Heart right ventricle (tissue), 16 donors: ENCODE measurements at places on chromosomes 4 and X. TPM values are rescaled to one million over a fixed set of nuclear protein-coding genes. Genes with fewer than 3 reads are reported as not detected.

GRCh38 chr4:85966373-85966772 is 393.5 kb downstream of the MAPK10 start:
- H3K27me3 ChIP-seq, result no peaks in the 10 kb centered on the region
- H3K4me3 ChIP-seq, result no peak overlapping the region
- H3K4me1 ChIP-seq, result peaks cover 5% of the 10 kb centered on the region
- no peaks in the 10 kb centered on the region for H3K36me3 ChIP-seq

DNA sequence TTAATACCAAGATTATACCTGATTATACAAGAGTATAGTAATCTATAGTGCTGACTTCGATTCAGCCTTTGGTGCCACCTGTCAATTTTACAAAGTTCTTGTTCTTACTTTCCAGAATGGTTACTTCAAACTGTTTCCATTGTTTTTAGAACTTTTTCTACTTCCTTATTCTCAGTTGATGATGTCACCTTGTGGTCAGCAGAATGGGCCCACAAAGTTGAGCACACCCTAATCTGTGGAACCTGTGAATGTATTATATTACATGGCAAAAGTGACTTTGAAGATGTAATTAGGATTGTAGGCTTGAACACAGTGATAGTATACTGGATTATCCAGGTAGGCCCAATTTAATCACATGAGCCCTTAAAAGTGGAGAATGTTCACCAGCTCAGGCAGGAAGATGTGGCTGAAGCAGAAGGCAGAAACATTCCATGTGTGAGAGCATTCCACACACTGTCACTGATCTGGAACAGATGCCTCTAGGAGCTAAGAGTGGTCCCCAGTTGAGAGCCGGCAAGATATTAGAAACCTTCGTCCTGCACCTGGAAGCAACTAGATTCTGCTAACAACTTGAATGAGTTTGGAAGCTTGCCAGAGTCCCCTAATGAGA is 6.3 kb upstream of the SGMS2 start:
- H3K4me3 ChIP-seq, result no peak overlapping the region
- H3K27me3 ChIP-seq, result no peaks in the 10 kb centered on the region

Gene GATA1
- not detected for total RNA-seq

DNA sequence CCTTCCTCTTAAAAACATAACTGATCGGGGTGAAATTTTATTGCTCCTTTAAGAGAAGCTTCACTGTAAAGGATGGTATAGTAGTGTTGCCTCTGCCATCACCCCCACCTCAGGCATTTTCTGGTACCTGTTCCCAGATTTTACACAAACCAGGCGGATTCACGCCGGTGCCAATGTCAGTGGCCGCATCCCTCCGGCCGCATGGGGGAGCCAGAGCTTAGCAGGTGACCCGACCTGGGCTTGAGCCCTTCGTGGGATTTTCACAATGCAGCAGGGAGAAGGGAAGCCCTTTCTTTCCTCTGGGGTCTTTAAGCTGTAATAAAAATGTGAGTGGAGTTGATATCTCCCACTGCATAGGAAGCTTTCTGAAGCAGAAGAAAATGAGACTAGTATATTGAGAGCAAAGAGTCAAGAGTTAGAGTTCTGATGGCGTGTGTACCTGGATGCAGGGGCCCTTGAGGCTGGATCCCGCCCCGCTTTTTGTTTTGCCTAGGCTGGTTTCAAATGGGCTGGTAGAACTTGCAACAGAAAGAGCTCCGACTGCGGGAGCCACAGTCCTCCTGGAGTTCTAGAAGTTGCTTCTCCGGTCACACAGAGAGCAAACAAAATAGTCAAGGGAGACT is 59.4 kb downstream of the POLR2B start:
- peak; percentile 60 for DNase-seq
- H3K27ac ChIP-seq, result no peak overlapping the region
- no peaks in the 10 kb centered on the region for H3K27me3 ChIP-seq
- H3K36me3 ChIP-seq, result peaks cover 82% of the 10 kb centered on the region
- H3K4me1 ChIP-seq, result peaks cover 23% of the 10 kb centered on the region
- no peak overlapping the region for H3K4me3 ChIP-seq

GRCh38 chr4:76374798-76375197 is 46.1 kb downstream of the CCDC158 start:
- H3K4me3 ChIP-seq, result no peak overlapping the region
- no peak for DNase-seq
- H3K27me3 ChIP-seq, result no peaks in the 10 kb centered on the region
- no peaks in the 10 kb centered on the region for H3K4me1 ChIP-seq

Gene BEX1
- total RNA-seq, result 19.2 TPM

DNA sequence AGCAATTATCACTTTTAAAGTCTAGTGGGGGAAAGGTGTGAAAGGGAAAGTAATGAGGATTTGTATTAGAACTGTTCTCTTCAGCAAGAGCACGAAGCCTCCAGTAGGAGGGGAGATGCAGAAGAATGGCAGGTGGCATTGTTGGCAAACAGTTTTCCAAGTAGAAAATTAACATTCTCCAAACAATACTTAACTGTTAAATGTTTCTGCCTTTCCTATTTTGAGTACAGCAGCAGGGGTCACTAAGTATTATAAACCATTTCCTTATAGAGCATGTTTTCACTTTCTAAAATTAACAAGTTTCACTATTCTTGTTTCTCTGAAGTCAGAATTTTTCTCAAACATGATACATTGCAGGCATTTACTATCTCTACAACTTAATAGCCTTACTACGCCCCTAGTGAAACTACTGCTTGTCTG is 58.7 kb downstream of the LEF1 start:
- H3K36me3 ChIP-seq, result no peaks in the 10 kb centered on the region
- H3K4me1 ChIP-seq, result no peaks in the 10 kb centered on the region
- H3K4me3 ChIP-seq, result no peak overlapping the region

GRCh38 chr4:145213245-145213644 is 32.9 kb upstream of the OTUD4 start:
- no peak for DNase-seq
- no peak overlapping the region for H3K4me3 ChIP-seq
- no peaks in the 10 kb centered on the region for H3K27me3 ChIP-seq
- no peak overlapping the region for H3K27ac ChIP-seq

DNA sequence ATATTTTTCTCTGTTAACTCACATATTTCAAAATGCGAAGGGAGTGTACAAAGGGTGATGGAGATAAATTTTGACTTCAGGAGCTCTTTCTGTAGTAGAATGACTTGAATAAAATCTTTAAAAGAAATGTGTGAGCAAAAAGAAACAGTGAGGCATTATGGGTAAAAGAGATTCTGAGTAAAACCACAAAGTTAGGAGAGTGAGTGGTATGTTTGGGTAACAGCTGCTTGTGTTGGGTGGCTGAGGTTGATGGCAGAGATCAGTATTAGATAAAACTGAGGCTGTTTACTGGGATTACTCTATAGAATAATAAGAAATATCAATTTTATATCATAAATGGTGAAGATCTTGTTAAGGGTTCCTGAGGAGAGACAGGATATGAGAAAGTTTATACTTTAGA is 434.2 kb upstream of the AMOT start:
- no peak overlapping the region for H3K4me3 ChIP-seq
- DNase-seq, result no peak
- H3K36me3 ChIP-seq, result no peaks in the 10 kb centered on the region
- H3K27me3 ChIP-seq, result no peaks in the 10 kb centered on the region

DNA sequence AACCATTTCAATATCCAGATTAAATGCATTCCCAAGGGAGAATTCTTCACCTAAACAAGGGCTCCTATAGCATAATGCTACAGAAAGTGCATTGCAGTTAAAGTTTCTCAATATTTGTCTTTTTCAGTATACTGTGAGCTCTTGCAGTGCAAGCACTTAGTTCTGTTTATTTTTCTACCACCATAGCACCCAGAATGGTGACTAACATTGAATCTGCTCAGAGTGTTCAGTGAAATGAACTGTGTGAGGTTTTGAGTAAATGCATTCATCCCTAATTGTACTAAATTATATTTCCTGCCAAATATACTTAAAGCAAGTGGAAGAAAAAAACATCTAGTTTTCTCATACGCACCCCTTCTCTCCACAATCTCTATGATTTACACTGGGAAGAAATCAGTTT is 383.9 kb downstream of the PCDH7 start:
- H3K4me3 ChIP-seq, result no peak overlapping the region
- no peak overlapping the region for H3K27ac ChIP-seq
- DNase-seq, result no peak

Gene NDST4
- 0.07 TPM for total RNA-seq

DNA sequence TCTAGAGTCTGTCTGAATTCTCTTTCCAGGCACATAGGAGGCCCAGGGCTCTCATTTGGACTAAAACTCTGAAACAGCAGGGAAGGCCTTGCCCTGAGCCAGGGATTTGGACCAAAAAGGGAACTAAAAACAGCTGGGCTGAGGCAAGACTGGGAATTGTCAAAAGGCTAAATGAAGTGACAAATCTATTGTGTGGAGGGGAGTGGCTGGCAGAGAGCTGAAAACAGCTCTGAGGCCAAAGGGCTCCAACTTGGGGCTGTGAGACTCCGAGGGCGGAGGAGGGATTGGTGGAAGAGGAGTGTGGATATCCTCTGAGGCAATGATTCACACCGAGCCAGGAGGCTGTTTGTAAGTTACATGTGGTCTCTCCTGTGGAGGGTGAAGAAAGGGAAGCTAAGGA is 63.2 kb downstream of the PHEX start:
- no peaks in the 10 kb centered on the region for H3K4me1 ChIP-seq
- no peaks in the 10 kb centered on the region for H3K27me3 ChIP-seq
- no peak for DNase-seq
- H3K27ac ChIP-seq, result no peak overlapping the region
- H3K36me3 ChIP-seq, result no peaks in the 10 kb centered on the region

Gene RADX
- 1.1 TPM for total RNA-seq

DNA sequence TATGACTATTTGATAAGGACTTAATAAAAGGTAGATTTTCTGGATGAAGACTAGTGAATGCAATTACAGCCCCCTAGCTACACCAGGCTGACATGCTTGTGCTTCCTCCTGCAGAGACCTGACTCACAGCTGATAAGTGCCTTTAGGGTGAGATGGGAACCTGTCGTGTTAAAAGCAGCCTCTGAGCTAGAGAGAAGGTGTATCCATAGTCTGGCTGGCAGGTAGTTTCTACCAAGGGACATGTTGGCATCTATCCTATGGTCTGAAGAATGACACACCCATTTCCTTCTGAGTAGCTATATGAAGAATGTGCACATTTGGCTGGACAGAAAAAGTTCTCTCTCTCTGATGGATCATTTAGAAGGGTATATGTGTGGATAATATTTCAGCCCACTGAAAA is 64.1 kb downstream of the PARM1 start:
- H3K4me1 ChIP-seq, result no peaks in the 10 kb centered on the region
- no peaks in the 10 kb centered on the region for H3K27me3 ChIP-seq
- no peak overlapping the region for H3K27ac ChIP-seq
- no peaks in the 10 kb centered on the region for H3K36me3 ChIP-seq
